MCF 10A (cell line): ENCODE measurements at places on chromosomes 11 and 22. TPM values are rescaled to one million over a fixed set of nuclear protein-coding genes. Genes with fewer than 3 reads are reported as not detected.

GRCh38 chr11:88354912-88355311 lies 17.4 kb upstream of the CTSC start:
- no peak overlapping the region for H3K27ac ChIP-seq
- no peak for DNase-seq
- H3K27me3 ChIP-seq, result no peaks in the 10 kb centered on the region

GRCh38 chr11:73521621-73522020 lies 76.3 kb downstream of the FAM168A start:
- H3K27me3 ChIP-seq, result no peaks in the 10 kb centered on the region
- no peaks in the 10 kb centered on the region for H3K36me3 ChIP-seq
- no peak overlapping the region for H3K27ac ChIP-seq
- H3K4me1 ChIP-seq, result peaks cover 6% of the 10 kb centered on the region
- H3K4me3 ChIP-seq, result no peak overlapping the region

GRCh38 chr11:9276571-9276970 lies 11.4 kb upstream of the DENND5A start:
- peaks cover 12% of the 10 kb centered on the region for H3K4me1 ChIP-seq
- no peak overlapping the region for H3K27ac ChIP-seq
- no peak overlapping the region for H3K4me3 ChIP-seq
- peaks cover 27% of the 10 kb centered on the region for H3K36me3 ChIP-seq

GPR83 gene
- not detected in 2 replicates for total RNA-seq

DNA sequence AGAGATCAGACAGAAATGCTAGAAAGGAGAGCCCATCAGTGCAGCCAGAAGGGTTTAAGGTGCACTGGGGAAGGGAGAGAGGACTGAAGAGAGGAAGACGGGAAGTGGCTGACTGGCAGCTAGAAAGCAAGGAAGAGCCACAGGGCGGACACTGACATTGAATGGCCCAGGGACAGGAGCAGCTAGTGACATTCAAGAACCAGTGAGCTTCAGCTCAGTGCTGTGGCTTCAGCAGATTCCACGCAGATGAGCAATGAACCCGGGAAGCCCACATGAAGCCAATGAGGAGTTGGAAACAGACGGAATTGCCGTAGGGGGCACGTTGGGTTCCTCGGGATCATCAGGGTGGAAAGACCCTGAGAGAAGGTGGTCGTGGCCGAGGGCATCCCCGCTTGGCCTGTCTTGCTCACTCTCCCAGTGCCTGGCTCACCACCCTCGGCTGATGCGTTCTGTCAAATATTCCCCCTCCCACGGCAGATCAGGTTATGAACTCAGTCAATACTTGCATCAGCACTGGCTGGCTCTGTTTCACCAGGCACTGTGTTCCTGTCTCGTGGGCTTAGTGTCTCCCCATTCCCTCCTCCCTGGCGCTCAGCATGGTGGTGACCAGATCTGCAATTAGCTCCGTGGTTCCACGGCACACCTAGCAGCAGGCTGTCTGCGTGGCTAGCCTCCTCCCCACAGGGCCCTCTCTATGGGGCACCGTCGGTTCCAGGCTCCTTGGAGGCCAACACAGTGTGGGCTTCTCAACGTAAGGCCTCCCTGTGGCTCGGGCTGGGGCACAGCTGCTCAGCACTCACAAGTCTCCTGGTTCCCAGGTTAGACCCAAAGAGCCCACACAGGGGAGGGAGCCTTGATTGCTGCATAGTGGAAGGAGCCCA lies 145.5 kb downstream of the TRIM29 start:
- peaks cover 56% of the 10 kb centered on the region for H3K27me3 ChIP-seq
- no peaks in the 10 kb centered on the region for H3K4me1 ChIP-seq
- H3K4me3 ChIP-seq, result no peak overlapping the region
- DNase-seq, result no peak
- H3K36me3 ChIP-seq, result no peaks in the 10 kb centered on the region
- no peak overlapping the region for H3K27ac ChIP-seq

DNA sequence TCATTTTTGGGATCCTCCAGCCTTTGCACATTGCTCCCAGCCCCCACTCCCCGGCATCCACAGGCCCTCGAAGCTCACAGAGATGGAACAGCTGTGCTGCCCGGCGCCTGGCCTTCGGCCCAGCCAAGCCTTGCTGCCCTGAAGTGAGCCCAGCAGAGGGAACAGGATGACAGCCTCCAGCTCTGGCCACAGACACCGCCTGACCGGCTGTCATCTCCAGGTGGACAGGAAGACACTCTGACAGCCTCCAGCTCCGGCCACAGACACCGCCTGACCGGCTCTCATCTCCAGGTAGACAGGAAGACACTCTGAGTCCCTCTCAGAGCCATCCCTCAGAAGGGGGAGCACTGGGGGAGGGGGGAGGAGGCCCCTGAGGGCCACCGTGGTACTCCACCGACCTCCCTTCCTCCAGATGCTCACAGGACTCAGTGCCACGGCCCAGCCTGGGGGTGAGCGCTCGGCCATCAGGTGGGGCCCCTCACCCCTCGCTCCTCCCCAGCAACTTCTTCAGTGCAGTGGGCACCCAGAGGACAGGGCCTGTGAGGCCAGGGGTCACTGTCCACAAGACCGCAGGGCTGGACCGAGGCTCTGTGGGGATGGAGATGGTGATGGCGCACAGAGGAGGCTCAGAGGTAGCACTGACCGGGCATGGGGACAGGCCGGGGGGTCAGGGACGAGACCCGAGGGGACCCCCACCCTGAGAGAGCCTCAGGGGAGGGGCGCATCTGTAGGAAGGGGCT lies 58.6 kb downstream of the BRD1 start:
- H3K36me3 ChIP-seq, result peaks cover 29% of the 10 kb centered on the region
- H3K4me1 ChIP-seq, result no peaks in the 10 kb centered on the region
- H3K4me3 ChIP-seq, result no peak overlapping the region
- H3K27me3 ChIP-seq, result no peaks in the 10 kb centered on the region

DNA sequence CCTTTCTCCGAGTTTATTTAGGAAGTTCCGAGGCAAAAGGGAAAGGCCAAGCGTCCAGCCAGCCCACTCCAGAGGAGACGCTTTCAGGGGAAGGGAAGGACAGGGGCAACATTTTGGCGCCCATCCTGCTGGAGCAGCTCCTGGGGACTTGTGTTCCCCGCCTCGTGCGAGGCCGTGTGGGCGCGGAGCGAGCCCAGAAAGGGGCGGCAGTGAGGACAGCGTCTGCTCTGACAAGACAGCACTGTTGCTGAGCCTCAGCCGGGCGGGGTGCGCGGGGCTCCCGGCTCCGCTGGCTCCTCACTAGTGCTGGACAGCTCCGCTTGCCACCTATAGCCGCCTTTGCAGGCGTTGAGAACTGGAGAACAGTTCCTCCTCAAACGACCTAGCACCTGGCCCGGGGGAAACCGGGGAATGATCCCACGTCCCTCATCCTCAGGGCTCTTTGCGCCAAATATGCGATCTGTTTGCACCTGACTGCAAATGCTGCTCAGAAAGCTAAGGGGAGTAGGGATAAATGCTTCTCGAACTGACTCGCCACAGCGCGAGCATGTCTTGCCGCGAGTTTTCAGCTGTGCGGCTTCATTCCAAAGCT lies 722 bp upstream of the GUCY1A2 start:
- peaks cover 4% of the 10 kb centered on the region for H3K4me1 ChIP-seq
- peaks cover 66% of the 10 kb centered on the region for H3K27me3 ChIP-seq
- no peaks in the 10 kb centered on the region for H3K36me3 ChIP-seq
- H3K4me3 ChIP-seq, result peak overlapping the region; percentile 69

PGA5 gene
- not detected in 2 replicates for total RNA-seq

GRCh38 chr11:35878741-35879140 lies 65.1 kb upstream of the LDLRAD3 start:
- DNase-seq, result no peak
- no peaks in the 10 kb centered on the region for H3K36me3 ChIP-seq
- no peak overlapping the region for H3K4me3 ChIP-seq

GRCh38 chr22:49025791-49026493 lies 801.7 kb downstream of the BRD1 start:
- H3K27me3 ChIP-seq, result no peaks in the 10 kb centered on the region
- no peak overlapping the region for H3K27ac ChIP-seq
- no peaks in the 10 kb centered on the region for H3K4me1 ChIP-seq
- peaks cover 18% of the 10 kb centered on the region for H3K36me3 ChIP-seq

DNA sequence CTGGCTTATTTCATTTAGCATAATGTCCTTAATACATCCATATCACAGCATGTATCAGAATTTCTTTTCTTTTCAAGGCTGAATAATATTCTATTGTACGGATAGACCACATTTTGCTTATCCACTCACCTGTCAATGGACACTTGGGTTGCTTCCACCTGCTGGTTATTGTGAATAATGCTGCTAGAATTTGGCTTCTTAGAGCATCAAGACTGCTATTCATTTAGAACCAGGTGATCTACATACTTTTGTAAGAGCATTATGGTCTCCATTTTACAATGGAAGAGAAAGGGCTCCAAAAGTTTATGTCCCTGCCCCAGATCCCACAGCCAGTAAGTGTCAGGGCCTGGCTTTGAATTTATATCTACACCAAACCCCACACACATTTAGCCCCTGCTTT lies 100.7 kb upstream of the CD82 start:
- H3K27ac ChIP-seq, result no peak overlapping the region
- no peak overlapping the region for H3K4me3 ChIP-seq
- no peaks in the 10 kb centered on the region for H3K36me3 ChIP-seq
- H3K27me3 ChIP-seq, result peaks cover 27% of the 10 kb centered on the region

GRCh38 chr11:7927635-7928034 lies 3.4 kb downstream of the OR10A6 start:
- H3K27ac ChIP-seq, result no peak overlapping the region
- peaks cover 2% of the 10 kb centered on the region for H3K36me3 ChIP-seq
- H3K27me3 ChIP-seq, result no peaks in the 10 kb centered on the region
- H3K4me3 ChIP-seq, result no peak overlapping the region

DNA sequence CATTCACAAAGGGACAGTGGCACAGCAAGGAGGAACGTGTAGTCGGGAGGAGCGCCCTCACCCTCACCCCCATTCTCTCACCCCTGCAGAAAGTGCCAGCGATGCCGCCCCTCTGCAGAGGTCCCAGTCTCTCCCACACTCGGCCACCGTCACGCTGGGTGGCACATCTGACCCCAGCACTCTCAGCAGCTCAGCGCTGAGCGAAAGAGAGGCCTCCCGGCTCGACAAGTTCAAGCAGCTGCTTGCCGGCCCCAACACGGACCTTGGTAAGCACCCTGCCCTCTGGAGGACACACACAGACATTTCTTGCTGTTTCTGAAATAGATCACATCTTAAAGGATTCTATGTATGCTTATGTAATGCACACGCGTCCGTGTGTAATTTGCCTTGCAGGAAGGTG lies 34.9 kb downstream of the TBC1D22A start:
- H3K36me3 ChIP-seq, result peaks cover 22% of the 10 kb centered on the region
- H3K27ac ChIP-seq, result no peak overlapping the region
- H3K27me3 ChIP-seq, result no peaks in the 10 kb centered on the region
- H3K4me1 ChIP-seq, result peaks cover 12% of the 10 kb centered on the region

- H3K4me3 ChIP-seq, result no peak overlapping the region
Observed at GRCh38 chr11:30585892-30586250, 282 bp downstream of the MPPED2 start.
